ENCODE measurements at places on chromosomes 12 and 14. TPM values are rescaled to one million over a fixed set of nuclear protein-coding genes. Genes with fewer than 3 reads are reported as not detected.

The TTC6 gene
- total RNA-seq = 0.45 TPM

The GARIN6 gene
- not detected for total RNA-seq

The FOXA1 gene
- total RNA-seq = 5.8 TPM

The NOXRED1 gene
- 0.08 TPM for total RNA-seq

The ANO2 gene
- 0.21 TPM for total RNA-seq
